Stimulated activated naive B cell treated with anti-CD40 and anti-IgM and Interleukin-4, amounts not matched to agents 10 μg/mL and 1 μg/mL and 100 μg/mL, for 72 hours (primary cell): ENCODE measurements at places on chromosomes 7 and 10.

- no peak for DNase-seq
Measured at GRCh38 chr10:44102726-44103255, 282.1 kb downstream of the CXCL12 start.

- no peak for DNase-seq
Measured at GRCh38 chr7:112358513-112358912, 91.7 kb upstream of the IFRD1 start.

- DNase-seq, result no peak
Measured at GRCh38 chr10:34161777-34162370, 653.2 kb downstream of the PARD3 start.

- no peak for DNase-seq
Measured at GRCh38 chr7:157266272-157266671, 70.5 kb upstream of the DNAJB6 start.

DNA sequence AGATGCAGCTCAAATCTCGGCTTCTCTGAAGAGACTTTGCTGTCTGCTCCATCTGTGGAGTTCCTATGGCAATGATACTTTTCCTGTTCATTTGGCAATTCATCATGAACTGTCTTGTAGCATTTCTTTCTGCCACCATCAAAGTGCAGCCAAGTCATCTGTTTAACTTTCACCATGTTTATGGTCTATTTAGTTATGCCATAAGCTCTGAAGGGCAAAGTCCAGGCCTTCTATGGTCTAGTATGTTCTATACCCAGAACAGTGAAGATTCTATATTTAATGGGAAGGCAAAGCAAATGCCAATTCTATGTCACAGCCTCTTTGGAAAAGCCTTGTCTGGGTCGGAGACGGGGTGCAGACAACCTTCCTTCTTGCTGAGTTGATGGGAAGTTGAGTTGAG, 472.6 kb downstream of the PLXNA4 start:
- no peak for DNase-seq

- no peak for DNase-seq
Measured at GRCh38 chr10:70845816-70846215, 30.1 kb downstream of the SGPL1 start.

DNA sequence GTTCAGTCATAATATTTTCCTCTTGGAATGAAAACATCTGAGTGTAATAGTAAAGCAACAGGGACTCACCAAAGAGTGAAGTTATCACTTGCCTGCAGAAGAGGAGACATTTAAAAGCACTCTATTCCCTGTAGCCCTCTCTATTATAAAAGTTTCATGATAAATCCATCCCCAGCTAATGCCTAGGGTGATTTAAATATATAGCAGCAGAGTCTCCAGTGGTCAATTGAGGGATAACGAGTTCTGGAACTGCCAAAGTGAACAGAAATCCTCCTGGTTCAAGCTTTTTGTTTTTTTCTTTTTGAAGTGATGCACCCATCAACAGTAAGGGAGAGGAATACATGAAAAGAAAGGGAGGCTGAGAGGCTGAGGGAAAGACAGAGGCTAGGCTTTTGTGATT, 87.3 kb downstream of the EVX1 start:
- no peak for DNase-seq

DNA sequence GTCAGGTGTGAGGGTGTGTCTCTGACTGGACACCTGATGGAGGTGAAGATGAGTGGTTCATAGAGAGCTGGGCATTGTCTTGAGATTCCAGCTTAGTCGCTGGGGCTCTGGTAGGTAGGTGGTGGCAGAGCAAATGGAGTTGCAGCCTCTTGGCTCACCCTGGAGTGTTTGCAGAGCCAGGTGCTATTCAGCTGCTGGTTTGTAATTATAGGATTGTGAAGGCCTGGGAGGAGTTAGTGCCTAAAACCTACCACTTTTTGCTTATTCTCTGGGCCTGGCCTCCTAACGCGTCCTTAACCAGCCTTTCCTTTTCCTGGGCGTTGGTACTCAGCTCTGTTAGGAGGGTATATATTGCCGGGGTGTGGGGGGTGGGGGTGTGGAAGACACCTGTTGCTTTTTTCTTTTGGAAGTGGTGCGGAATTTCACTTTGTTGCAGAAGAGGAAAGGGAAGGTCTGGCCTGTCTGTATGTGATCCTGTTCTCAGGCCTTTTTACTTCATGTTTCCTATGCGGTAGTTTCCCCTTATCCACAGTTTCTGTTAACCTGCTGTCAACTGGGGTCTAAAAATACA, 3.2 kb downstream of the PPRC1 start:
- no peak for DNase-seq

GRCh38 chr7:17732083-17732482, 208.2 kb downstream of the SNX13 start:
- no peak for DNase-seq

- no peak for DNase-seq
Measured at GRCh38 chr10:32139223-32140073, 83.2 kb upstream of the KIF5B start.

GRCh38 chr10:108250936-108251620, 1086.6 kb upstream of the SORCS1 start:
- no peak for DNase-seq

DNA sequence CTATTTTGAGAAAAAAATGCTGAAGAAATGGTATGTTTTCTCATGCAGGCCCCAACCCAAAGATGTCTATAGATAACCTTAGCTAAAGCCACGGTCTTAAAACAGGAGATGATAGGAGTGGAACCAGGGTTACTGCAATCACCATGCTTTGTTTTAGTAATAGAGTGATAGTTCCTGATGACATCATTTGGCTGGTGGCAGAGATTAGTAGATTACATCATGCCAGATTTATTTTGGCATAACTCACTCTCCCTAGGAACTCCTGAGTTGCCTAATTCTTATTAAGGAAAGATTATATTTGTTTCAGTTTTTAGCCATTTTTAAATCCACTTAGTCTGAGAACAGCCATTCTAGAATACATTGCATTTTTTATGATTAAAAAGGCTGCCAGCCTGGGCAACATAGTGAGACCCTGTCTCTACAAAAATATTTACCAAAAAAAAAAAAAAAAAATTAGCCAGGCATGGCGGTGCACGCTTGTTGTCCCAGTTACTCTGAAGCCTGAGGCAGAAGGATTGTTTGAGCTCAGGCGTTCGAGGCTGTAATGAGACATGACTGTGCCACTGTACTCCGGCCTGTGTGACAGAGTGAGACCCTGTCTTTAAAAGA, 17.8 kb downstream of the ENO4 start:
- no peak for DNase-seq

GRCh38 chr7:33339074-33339790, 209.9 kb downstream of the BBS9 start:
- no peak for DNase-seq

DNA sequence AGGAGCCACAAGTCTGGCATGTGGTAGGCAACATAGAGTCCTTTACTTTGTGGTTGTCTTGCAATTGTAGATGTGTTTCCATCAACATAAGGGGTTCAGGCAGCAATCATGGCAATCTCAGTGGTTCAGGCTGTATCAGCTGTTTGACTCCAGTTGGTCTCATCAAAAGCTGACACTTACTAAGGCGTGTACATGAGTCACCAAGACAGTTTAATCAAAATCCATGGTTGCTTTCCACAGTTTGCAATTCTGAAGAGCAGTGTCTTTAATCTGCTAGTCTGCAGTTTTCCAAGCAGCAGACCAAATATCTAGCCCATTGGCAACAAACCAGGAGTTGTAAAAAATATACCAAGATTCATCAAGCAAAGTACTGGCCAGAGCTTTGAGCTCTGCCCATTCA, 210.2 kb downstream of the MDFIC start:
- no peak for DNase-seq

DNA sequence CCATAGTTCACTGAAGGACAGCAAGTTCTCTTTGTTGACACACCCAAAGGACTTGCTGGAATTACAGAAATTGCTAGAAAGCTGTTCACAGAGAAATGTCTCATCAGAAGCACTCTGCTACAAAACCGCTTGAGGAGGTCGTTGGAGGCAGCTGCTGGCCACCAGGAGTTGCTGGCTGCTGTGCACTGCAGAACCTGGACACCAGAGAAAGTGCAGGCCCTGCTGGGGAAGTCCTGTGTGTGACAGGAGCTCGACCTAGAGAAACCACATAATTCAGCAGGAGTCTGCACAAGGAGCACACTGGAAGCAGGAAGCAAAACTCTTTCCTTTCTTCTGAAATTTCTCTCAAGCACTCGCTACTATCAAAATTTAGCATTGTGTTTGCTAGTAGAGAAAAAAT, 461.5 kb upstream of the GHITM start:
- no peak for DNase-seq

- DNase-seq, result no peak
Measured at GRCh38 chr10:127905848-127906261, 1.0 kb upstream of the PTPRE start.

DNA sequence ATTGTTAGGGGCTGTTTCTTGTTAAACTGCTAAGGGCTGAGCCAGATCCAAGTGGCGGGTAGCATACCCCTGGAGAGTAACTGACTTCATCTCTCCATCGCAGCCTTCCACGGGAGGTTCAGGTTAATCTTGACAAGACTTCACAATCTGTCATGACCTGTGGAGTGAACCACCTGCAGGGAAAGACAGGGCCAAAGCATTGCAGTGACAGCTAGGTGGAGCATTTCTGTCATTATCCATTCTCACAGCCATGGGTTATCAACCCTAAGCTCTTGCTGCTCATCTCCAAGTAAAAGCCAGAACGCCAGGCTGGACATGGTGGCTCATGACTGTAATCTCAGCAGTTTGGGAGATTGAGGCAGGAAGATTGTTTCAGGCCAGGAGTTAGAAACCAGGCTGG, 17.2 kb downstream of the ABCC2 start:
- DNase-seq, result no peak

GRCh38 chr10:34139559-34139958, 675.5 kb downstream of the PARD3 start:
- DNase-seq, result no peak

DNA sequence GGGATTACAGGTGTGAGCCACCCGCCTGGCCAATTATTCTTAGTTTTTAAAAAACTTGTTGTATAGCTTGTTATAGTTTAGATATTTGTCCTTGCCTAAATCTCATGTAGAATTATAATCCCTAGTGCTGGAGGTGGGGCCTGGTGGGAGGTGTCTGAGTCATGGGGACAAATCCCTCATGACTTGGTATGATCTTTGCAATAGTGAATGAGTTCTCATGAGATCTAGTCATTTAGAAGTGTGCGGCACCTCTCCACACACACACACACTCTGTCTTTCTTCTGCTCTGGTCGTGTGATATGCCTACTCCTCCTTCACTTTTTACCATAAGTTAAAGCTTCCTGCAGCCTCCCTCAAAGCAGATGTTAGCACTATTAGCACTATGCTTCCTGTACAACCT, 37.2 kb downstream of the FAM149B1 start:
- no peak for DNase-seq

DNA sequence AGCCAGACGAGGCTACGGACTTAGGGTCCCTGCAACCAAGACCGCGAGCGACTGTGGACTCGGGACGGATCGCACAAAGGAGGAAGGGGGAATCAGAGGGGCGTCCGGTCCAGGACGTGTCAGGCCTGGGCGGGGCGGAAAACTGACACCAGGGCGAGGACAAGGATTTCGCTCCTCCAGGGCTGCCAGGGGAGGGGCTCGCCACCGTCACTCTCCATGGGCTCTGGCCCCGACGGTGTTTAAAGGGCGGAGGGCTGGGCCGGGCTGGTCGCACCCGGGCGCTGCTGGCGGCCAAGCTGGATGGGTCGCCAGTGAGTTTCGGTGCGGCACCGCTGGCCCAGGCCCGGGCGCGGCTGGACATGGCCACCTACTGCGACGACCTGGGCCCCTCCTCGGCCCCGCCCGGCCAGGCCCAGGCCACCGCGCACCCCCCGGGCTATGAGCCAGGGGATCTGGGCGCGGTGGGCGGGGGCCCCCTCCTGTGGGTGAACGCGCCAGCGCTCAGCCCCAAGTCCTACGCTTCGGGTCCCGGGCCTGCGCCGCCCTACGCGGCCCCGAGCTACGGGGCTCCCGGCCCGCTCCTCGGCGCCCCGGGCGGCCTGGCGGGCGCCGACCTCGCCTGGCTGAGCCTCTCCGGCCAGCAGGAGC, at the start of gene FOXI2:
Gene FOXI2 (plus strand): TSS at position 271 of the 648 bp plus-strand sequence. CDS start 89 bp downstream, at position 360.
- DNase-seq, result no peak

- DNase-seq, result no peak
Measured at GRCh38 chr7:96084881-96085553, 236.9 kb downstream of the SLC25A13 start.

DNA sequence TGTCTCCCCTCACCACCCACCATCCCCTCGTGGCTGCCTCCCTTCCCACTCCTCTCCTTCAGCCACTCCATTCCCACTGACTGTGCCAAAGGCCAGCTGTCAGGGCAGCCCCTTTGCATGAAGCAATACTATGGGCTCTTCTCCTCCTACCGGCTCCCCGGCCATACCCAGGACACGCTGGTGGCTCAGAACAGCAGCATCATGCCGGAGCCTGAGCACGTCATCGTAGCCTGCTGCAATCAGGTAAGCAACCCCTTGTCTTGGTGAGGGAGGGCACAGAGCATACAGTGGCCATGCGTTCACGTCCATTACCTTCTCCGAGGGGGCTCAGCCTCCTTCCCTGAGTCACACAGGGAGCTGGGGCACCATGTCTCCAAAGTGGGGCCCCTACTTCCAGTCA, 11.6 kb downstream of the CHAT start:
- no peak for DNase-seq

DNA sequence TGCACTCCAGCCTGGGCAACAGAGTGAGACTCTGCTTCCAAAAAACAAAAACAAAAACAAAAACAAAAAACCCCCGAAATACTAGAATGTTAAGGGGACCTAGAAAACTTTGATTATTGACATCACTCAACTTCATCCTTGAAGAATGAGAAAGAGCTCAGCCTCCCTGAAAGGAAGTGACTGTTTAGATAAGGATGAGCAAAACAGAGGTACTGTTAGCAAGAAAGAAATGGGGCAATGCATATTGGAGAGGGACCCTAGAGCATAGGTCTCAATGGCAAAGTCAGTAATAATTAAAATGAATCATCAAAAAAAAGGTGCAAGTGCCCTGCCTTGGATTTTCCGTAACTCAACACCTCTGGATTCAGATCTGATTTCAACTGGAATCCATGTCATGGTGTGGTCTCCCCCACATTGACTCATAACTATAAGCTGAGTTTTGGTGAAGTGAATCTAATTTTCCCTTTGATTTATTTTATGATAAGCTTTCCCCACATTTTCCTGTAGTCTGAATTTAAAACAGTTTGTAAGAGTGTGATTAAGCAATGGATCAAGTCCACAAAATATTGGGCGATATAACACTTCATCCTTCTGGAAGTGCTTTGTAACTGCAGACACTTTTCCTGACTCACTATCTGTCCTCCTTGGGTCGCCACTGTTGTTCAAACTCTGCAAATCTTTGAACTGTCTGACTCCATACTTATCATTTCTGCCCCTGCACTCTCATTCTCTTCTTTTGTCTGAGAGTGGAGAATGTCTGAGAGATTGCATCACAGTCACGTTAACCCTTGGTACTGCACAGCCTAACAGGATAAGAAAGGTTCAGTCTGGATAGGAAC, 224.8 kb upstream of the LYZL1 start:
- no peak for DNase-seq

DNA sequence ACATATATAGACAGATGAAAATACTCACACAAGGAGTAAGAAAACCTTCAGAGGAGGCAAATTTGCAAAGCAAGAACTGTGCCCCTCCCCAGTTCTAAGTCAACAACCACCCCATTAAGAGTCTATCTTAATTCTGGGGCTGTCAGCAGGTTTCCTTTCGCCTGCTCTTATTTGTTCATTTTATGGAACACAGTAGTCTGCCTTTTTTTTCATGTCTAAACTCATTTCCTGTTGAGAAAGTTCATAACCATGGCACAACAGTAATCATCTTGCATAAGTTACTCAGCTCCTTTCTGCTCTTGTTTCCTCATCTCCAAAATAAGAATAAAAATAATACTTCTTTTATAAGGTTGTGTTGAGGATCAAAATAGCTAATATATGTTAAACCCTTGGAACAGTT, 25.8 kb upstream of the AMPH start:
- no peak for DNase-seq
